ENCODE measurements at places on chromosomes 3 and 15.
A peak's percentile ranks its signal among the peaks of the same experiment; 100 is the strongest.

DNA sequence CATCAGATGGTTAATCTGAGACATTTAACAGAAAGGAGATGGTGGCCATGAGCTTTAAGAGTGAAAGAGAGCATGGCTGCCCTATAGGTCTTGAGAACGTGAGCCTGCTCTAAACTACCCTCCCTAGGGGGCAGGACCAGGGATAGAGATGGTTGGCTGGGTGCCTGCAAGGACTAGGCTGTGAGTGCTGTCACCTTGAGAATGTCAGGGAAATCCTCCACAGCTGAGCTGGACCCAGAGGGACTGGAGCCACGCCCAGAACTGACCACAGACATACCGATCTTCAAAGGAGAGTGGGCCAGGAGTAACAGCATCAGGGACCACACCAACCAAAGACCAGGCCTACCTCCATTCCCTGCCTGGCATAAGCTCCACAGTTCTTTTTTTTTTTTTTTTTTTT, 53.6 kb upstream of the UBE2E1 start:
- peaks cover 3% of the 10 kb centered on the region for H3K27me3 ChIP-seq
- H3K36me3 ChIP-seq: no peaks in the 10 kb centered on the region
- H3K4me1 ChIP-seq: no peaks in the 10 kb centered on the region
- H3K4me3 ChIP-seq: no peak overlapping the region

GRCh38 chr15:39786447-39787056, 3.9 kb upstream of the FSIP1 start:
- H3K4me3 ChIP-seq: no peak overlapping the region
- peaks cover 11% of the 10 kb centered on the region for H3K36me3 ChIP-seq
- no peak overlapping the region for H3K27ac ChIP-seq
- H3K27me3 ChIP-seq: no peaks in the 10 kb centered on the region
- no peak for DNase-seq

- H3K27ac ChIP-seq: no peak overlapping the region
- no peaks in the 10 kb centered on the region for H3K27me3 ChIP-seq
- peaks cover 2% of the 10 kb centered on the region for H3K4me1 ChIP-seq
Observed at GRCh38 chr15:74682954-74683353, 12.9 kb downstream of the EDC3 start.

DNA sequence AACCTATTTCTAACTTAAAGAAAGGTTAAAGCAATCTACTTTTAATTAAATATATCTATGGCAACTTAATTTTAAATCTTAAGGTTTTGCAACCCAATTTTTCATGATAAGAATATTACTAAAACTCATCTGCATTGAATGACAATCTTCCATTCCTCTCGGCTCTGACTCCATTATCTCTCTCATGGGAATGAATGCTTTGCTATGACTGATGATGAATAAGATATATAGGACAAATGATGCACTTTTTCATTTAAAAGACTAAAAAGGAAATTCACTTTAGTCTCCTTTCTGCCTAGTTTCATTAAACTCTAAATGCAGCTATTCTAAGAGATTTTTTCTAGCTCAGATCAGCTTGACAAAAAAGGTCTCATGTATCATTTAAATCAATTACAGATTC, 68.7 kb downstream of the GBE1 start:
- DNase-seq: no peak
- no peak overlapping the region for H3K4me3 ChIP-seq
- H3K27ac ChIP-seq: no peak overlapping the region
- peaks cover 5% of the 10 kb centered on the region for H3K36me3 ChIP-seq
- H3K4me1 ChIP-seq: no peaks in the 10 kb centered on the region

DNA sequence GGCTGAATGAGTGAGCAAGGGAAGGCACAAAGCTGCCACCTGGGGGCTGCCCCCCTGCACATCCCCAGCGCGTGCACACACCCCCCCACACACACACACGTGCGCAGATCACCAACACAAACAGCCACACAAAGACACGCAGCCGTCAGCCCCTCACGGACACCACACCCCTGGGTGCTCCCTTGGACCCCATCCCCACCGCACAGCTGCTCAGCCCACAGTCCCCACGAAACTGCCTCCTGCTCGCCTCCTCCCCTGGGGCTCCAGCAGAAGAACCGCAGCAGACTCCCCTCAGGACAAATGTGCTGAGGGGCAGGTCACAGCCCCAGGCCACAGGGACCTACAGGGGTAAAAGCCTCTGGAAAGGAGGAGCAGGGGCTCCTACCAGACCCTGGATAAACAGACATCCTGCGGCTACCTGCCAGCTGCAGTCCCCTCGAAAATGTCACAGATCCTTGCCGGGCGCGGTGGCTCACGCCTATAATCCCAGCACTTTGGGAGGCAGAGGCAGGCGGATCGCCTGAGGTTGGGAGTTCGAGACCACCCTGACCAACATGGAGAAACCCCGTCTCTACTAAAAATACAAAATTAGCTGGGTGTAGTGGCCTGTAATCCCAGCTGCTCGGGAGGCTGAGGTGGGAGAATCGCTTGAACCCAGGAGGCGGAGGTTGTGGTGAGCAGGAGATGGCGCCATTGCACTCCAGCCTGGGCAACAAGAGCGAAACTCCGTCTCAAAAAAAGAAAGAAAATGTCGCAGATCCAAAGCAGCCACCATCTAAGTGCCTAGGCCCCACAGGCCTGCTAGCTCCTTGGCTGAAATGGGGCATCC, 6.5 kb downstream of the TWF2 start:
- peak; percentile 55 for DNase-seq
- peak overlapping the region; percentile 17 for H3K4me3 ChIP-seq
- peaks cover 64% of the 10 kb centered on the region for H3K36me3 ChIP-seq
- H3K27me3 ChIP-seq: no peaks in the 10 kb centered on the region
- H3K4me1 ChIP-seq: peaks cover 66% of the 10 kb centered on the region

DNA sequence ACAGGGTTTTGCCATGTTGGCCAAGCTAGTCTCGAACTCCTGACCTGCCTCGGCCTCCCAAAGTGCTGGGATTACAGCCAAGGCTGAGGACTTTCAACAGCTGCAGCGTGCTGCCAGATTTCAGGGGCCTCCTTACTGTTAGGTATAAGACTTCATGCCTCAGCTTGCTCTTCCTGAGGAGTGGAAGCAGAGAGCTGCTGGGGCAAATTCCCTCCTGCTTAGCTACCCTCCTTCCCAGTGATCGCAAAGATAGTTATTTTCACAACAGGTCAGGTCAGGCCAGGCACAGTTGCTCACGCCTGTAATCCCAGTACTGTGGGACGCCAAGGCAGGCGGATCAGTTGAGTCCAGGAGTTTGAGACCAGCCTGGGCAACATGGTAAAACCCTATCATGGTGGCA, 2.6 kb upstream of the CPNE9 start:
- no peak overlapping the region for H3K27ac ChIP-seq
- H3K27me3 ChIP-seq: peaks cover 22% of the 10 kb centered on the region
- no peak for DNase-seq
- peaks cover 6% of the 10 kb centered on the region for H3K4me1 ChIP-seq

DNA sequence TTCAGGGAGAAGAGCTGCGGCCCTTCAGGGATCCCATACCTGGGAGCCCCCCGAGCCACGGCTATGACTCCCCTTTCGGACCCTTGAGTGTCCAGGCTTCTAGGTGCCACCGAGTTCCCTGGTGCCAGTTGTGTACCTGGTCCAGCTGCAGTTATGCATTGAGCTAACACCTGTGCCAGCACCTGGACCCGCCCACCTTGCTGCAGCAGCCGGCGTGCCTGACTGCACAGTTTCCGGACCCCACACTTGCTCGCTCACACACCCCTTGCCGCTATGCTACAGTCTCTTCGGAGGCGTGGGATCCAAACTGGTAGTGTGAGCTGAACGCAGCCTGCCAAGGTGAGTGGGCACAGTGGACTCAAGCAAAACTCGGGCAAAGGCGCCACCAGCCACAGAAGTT, 284.5 kb upstream of the ROBO1 start:
- H3K27ac ChIP-seq: no peak overlapping the region
- H3K4me3 ChIP-seq: no peak overlapping the region
- H3K4me1 ChIP-seq: no peaks in the 10 kb centered on the region
- H3K36me3 ChIP-seq: no peaks in the 10 kb centered on the region
- no peak for DNase-seq
- no peaks in the 10 kb centered on the region for H3K27me3 ChIP-seq

- H3K4me3 ChIP-seq: peak overlapping the region; percentile 86
- H3K36me3 ChIP-seq: peaks cover 65% of the 10 kb centered on the region
- DNase-seq: no peak
- peaks cover 1% of the 10 kb centered on the region for H3K27me3 ChIP-seq
Observed at GRCh38 chr3:49412632-49413337, 562 bp downstream of the TCTA start.

- no peak overlapping the region for H3K4me3 ChIP-seq
- peaks cover 32% of the 10 kb centered on the region for H3K4me1 ChIP-seq
- no peaks in the 10 kb centered on the region for H3K36me3 ChIP-seq
- peak overlapping the region; percentile 65 for H3K27ac ChIP-seq
- DNase-seq: no peak
Observed at GRCh38 chr15:70435369-70435768, 328.0 kb downstream of the UACA start.

GRCh38 chr15:30903497-30904187, at the start of gene FAN1:
TSS of gene FAN1 (plus strand) at chr15:30903915. CDS start at chr15:30904664, 749 bp downstream.
- peaks cover 7% of the 10 kb centered on the region for H3K27me3 ChIP-seq
- peak within 1 kb of the TSS; percentile 93 for H3K4me3 ChIP-seq
- peak within 1 kb of the TSS; percentile 82 for H3K27ac ChIP-seq
- DNase-seq: peak; percentile 81
- peaks cover 23% of the 10 kb centered on the region for H3K4me1 ChIP-seq
- peaks cover 8% of the 10 kb centered on the region for H3K36me3 ChIP-seq

GRCh38 chr3:192566706-192567290, 160.5 kb downstream of the FGF12 start:
- no peak overlapping the region for H3K4me3 ChIP-seq
- no peaks in the 10 kb centered on the region for H3K36me3 ChIP-seq
- H3K27me3 ChIP-seq: peaks cover 4% of the 10 kb centered on the region
- no peaks in the 10 kb centered on the region for H3K4me1 ChIP-seq

GRCh38 chr3:156483426-156483825, 71.5 kb downstream of the SSR3 start:
- peak overlapping the region; percentile 71 for H3K4me3 ChIP-seq
- peaks cover 37% of the 10 kb centered on the region for H3K4me1 ChIP-seq
- no peaks in the 10 kb centered on the region for H3K36me3 ChIP-seq
- H3K27ac ChIP-seq: peak overlapping the region; percentile 87
- DNase-seq: peak; percentile 43

DNA sequence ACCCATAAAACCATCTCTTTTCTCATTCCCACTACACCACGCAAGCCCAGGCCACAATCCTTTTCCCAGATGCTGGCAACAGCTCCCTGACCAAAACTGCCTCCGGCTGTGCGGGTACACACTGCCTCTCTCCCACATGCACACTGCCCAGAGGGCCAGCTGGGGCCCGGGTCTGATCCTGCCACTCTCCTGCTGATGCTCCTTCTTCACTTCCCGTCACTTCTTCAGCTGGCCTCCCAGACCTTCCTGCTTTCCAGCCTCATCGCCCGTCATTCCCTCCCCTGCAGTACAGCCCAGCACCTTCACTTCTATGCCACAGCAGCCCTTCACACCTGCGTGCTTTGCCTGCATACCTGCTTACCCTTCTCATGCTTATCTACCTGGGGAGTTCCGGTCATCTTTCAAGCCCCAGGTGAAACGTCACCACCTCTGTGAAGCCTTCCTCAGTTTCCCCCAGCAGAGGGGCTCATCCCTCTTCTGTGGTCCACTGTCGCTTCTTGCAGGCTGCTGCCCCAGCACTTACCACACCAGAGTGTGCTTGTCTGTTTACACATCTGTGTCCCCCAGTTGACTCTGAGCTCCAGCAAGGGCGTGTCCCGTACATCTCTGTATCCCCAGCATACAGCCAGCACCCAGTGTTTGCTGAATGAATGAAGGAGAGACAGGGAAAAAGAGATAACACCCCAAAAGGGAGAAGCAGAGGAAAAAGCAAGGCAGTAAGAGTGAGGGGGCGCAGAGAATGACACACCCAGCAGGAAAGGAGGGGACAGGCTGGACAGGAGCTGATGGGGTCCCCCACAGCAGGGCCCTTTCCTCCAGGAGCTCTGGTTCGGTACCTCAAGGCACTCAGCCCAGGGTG, 22.2 kb downstream of the GRAMD2A start:
- no peaks in the 10 kb centered on the region for H3K36me3 ChIP-seq
- H3K27ac ChIP-seq: peak overlapping the region; percentile 13
- H3K4me3 ChIP-seq: no peak overlapping the region

- no peak overlapping the region for H3K27ac ChIP-seq
- no peaks in the 10 kb centered on the region for H3K36me3 ChIP-seq
- DNase-seq: no peak
- H3K27me3 ChIP-seq: peaks cover 36% of the 10 kb centered on the region
- H3K4me3 ChIP-seq: no peak overlapping the region
Observed at GRCh38 chr15:38378161-38378560, 75.8 kb upstream of the FAM98B start.
